ENCODE measurements at places on chromosomes 11 and 22.

DNA sequence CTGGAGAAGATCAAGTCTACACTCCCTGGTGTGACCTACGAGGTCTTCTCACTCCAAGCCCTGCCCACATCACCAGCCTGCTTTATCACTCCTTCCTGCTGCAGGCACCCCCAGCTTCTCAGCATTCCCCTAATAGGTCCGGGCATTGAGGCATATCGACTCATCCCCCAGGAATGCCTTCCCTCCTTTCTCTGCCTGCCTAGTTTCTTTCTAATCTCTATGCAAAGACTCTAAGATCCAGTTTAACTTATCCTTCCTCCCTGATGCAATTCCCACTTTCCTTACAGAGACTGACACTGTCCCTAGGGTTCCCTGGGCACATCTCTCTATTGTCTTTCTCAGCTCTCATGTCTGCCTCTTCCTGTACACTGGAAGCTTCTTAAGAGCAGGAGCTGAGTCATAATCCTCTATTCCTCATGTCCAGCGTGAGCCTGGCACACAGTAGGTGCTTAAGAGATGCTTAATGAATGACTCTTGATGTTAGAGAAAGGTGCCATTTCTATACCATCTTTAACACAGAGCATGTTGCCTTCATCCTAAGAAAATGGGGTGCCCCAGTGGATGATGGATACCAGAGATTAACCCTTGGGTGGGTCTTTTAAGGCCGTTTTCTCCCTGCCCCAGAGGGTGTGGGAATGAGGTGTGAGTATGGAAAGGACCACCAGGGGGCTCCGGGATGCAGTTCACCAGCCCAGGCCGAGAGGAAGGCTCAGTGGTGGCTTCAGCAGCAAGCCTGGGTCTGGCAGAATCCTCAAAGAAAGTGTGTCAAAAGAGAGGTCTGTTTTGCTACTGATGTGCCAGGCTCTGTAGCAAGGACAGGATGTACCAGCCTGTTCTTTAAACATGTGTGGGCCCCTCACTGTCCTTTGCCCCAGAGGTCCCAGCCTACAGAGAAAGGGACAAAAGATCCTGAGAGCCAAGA lies 34.7 kb downstream of the PARVA start:
- DNase-seq = no peak

DNA sequence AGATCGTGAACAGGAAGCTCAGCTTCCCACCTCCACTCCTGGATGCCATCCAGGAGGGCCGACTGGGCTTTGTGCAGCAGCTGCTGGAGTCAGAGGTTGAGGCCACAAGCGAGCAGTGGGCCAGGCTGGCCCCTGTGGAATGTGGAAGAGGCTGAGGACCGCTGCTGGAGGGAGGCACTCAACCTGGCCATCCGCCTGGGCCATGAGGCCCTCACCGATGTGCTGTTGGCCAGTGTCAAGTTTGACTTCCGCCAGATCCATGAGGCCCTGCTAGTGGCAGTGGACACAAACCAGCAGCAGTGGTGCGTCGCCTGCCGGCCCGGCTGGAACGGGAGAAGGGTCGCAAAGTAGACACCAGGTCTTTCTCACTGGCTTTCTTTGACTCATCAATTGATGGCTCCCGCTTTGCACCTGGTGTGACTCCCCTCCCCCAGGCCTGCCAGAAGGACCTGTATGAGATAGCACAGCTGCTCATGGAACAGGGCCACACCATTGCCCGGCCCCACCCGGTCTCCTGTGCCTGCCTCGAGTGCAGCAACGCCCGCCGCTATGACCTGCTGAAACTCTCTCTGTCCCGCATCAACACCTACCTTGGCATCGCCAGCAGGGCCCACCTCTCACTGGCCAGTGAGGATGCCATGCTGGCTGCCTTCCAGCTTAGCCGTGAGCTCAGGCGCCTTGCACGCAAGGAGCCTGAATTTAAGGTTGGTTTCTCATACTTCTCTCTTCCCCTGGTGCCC lies 24.9 kb downstream of the ART5 start:
- DNase-seq = no peak

GRCh38 chr22:46088541-46089311 lies 61.6 kb upstream of the PPARA start:
- DNase-seq = no peak

DNA sequence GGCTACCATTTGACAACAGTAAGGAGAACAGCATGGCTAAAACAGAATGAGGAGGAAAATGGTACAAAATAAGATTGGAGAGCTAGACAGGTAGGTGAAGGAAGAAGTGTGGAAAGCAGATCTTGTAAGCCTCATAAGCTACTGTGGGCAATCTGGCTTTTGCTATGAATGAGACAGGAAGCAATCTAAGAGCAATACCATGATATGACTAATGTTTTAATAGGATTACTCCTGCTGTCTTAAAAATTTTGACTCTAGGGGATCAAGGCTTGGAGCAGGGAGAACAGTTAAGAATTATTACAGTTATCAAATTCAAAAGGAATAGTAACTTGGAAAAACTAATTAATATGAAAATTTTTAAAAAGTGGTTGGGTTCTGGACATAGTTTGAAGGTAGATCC lies 1166.0 kb upstream of the CCDC90B start:
- DNase-seq = no peak

DNA sequence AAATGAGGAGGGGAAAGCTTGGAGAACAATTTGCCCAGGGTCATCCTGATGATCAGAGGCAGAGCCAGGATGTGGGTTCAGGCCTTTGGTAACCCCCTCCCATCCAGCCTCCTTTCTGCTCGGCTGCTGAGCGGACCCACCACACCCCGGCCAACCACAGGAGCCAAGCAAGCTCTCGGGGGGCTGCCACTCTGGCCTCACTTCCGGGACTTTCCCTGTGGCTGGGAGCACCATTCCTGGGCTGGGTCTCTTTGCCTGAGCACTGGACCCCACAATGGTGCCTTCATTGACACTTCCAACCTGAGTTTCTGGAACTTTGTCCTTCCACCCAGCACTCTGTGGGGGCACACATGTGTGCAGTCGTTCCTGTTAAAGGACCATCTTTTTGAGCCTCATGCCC lies 9.8 kb downstream of the TOP3B start:
- DNase-seq = no peak

GRCh38 chr22:48336339-48337060 lies 1491.2 kb downstream of the BRD1 start:
- no peak for DNase-seq

- DNase-seq = no peak
These were observed 14.8 kb downstream of the OR52M1 start for GRCh38 chr11:4559527-4560440.

GRCh38 chr11:27473017-27473406 lies 422 bp upstream of the LGR4 start:
- DNase-seq = no peak

GRCh38 chr11:66604155-66604554 lies 11.2 kb downstream of the CCS start:
- DNase-seq = no peak

Measured in stimulated activated CD8-positive, alpha-beta memory T cell treated with anti-CD3 and anti-CD28 coated beads, Interleukin-7, amount 100 ng/mL, for 1 hour (primary cell).